Myocyte (in vitro differentiated cells): ENCODE measurements at places on chromosomes 7 and 10. TPM values are rescaled to one million over a fixed set of nuclear protein-coding genes. Genes with fewer than 3 reads are reported as not detected.

Gene EN2
- total RNA-seq, result 0.91 and 1.7 TPM in 2 replicates

DNA sequence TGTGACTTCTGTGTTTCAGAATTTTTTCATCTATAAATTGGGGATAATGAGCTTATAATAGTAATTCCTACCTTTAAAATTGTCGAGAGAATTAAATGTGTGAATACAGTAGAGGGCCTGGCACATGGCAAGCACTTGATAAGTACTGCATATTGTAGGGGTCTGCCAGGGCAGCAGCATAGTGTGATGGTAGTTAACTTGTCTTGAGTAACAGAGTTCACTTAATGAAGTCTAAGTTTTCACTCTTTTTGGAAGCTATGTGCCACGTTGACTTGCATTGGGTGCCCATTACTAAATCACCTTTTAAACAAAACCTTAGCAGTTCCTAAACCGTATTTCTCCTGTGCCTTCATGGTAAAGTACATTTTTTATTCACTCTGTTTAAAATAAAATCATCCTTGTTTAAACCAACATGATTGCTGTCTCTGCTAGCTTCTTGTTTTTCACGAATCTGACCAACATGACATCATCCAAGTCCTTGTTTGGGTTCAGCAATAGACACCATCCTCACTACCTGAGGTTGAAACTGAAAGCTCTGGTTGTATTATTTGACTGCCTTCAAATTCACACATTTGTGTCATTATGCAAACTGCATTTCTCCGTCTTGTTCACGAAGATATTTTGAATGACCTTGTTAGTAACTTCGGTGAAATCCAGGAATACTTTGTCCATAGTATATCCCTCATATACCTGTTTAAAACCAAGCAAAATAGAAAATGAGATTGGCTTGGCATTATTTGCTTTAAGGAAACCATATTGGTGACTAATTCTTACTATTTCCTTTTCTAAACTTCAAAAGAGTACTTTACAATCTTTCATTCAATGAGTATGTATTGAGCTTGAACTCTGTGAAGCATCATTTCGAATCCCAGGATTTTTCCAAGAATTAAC, 340.2 kb downstream of the SUGCT start:
- no peak for DNase-seq

DNA sequence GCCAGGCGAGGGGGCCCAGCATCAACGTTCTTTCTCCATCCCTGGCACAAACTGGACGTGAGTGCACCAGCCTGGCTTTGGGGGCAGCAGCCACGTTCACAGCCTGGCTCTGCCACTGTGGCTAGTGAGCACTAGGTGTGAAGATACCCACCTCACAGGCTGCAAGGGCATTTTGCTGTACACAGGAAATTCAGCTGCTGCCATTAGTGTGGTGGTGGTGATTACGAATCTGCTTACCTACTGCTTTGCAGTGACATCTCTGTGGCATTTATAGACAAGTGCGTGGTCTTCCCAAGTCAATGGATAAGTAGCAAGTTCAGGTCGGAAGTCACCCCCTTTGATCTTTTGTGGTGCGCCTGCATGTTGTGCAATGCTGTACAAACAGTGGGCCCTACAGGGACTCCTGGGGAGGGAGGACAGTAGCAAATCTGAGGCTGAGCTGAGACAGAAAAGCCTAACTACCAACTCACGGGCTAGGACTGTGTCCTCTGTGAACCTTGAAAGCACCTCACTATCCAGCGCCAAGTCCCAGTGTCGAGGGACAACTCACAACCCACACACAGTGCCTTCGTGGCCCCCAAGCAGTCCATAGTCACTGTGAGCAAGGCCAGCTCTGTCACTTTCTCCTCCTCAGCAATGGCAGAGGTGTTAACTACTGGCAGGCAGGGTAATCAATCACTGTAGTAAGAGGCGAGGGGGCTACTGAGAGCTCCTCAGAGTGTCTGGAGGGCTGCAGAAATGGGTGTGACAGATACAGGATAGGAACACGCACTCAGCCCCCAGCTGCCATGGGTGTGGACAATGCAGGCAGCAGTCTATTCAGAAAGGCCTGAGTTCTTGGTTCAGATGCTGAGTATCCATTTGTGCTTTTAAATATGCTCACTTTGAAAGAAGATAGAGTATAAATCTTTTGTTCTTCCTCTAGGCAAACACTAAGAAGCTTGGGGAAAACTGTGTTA, 17.0 kb upstream of the MMP21 start:
- DNase-seq, result no peak

DNA sequence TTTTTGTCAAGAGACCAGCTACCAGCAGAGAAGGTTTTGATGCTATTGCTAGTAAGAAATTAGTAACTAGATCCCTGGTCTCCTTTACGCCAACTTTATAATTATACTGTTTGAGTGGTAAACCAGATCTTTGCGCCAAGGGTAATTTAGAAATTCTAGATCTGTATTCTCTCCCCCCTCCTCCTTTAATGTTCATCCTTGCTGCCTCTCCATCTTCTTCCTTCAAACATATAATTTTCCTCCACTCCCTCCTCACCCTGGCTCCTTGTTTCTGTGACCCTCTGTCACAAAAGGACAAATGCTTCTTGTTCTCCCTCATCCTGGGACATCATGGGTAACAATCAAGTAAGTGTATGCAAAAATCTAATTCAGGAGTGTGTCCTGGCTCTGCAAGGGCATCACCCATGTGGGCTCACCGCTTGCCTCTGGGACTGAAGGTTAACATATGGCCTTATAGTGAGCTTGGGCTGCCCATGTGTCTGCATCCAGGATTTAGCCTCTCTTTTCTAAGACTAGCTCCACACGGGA, 121.2 kb downstream of the BAMBI start:
- no peak for DNase-seq

- DNase-seq, result no peak
Measured at GRCh38 chr10:131310142-131310541, 1.4 kb downstream of the TCERG1L start.

DNA sequence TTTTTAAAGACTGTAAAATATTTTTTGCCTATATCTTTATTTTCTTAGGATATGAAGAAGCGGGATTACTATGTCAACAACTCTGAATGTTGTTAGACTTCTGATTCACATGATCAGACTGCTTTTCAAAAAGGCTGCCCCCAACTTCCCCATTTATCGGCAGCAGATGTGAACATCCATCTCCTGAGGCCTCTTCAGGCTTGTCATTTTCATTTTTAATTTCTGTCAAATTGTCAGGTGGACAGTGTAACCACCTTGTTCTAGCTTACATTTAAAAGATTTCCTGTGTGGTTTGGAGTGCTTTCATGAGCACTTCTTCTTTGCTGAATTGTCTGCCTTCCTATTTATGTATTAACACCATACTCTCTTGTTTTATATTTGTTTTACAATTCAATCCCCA, 78.8 kb upstream of the GSDME start:
- DNase-seq, result no peak
